ENCODE measurements at places on chromosomes 7 and 10.

DNA sequence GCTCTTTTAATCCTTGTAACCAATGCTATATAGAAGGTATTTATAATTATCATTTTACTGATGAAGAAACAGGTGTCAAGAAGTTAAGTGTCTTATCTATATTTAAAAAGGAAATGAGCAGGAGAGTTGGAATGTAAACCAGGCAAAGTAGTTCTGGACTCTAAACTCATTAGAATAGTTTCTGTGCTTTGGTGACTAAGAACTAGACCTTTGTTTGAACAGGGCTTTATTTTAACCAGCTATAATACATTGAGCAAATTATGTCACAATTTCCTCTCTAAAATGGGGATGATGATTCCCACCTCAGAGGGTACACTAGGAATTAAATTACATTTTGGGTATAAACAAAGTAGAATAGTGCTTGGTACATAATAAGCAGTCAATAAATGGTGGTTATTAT is 236.0 kb downstream of the MAGI2 start:
- no peak for DNase-seq

DNA sequence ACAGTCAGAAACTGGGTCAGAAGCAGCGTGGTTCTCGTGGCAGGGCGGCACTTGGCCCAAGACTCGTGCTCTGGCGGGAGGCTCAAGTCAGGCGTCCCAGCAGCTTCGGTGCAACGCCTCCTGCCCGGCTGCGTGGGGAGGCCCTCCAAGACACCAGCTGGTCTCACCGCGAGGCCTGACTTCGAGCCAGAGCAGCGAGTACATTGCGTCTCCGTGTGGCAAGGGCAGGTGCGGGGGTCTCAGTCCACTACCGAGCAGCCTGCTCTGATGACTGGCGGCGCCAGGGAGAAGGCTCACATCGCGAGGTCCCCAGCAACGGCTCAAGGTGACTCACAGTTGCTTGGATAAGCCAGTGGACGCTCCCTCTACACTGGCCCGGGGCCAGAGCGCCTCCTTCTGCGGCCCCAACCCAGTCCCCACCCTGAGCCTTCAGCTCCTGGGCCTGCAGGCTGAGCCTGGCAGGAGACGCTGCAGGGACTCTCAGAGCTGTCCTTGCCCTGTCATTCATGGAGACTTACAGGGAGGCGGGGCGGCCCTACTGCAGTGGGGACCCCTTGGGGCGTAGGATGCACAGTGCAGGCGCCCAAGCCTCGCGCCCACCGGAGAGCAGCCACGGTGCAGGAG is 41.9 kb upstream of the PRKAR1B start:
- no peak for DNase-seq

DNA sequence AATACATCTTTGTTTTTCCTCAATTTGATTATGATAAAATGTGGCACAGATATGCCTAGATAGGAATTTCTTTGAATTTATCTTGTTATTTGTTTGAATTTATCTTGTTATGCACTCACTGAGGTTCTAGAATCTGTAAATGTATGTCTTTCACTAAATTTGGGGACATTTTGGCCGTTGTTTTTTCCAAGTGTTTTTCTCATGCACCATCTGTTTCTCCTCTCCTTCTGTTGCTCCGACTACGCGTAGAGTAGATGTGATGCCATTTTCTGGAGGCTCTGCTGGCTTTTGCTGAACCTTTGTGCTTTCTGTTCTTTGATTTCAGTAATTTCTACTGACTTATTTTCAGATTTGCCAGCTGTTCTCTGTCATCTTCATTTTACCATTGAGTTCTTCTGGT is 101.9 kb downstream of the INPP5A start:
- no peak for DNase-seq

- no peak for DNase-seq
Measured at GRCh38 chr10:80324086-80324485, 32.5 kb downstream of the DYDC1 start.

GRCh38 chr7:100867040-100867775 is at the start of gene TRIP6:
Gene TRIP6 (plus strand): TSS chr7:100867387. CDS start chr7:100867498, 111 bp downstream.
- peak; percentile 98 for DNase-seq

DNA sequence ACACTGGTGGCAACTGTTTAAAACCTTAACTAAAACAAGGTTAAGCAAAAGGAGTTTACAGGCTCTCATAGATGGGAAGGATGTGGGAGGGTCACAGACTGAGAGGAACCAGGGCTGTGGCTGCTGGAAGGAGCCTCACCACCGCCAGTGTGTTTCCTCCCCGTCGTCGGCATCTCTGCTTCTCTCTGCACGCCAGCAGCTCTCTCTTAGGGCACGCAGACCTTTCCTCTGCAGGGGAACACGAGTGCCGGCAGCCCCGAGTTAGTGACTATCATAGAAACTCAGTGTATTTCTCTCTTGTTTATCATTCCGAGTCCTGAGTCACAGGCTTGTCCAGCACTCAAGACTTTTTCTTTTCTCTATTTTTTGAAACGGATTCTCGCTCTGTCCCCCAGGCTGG is 8.1 kb upstream of the SH2D4B start:
- DNase-seq, result no peak

- no peak for DNase-seq
Measured at GRCh38 chr10:91049296-91049987, 128.6 kb upstream of the ANKRD1 start.
